Psoas muscle (tissue), 8 donors: ENCODE measurements at places on chromosomes 6 and 20. TPM values are rescaled to one million over a fixed set of nuclear protein-coding genes. Genes with fewer than 3 reads are reported as not detected.

DNA sequence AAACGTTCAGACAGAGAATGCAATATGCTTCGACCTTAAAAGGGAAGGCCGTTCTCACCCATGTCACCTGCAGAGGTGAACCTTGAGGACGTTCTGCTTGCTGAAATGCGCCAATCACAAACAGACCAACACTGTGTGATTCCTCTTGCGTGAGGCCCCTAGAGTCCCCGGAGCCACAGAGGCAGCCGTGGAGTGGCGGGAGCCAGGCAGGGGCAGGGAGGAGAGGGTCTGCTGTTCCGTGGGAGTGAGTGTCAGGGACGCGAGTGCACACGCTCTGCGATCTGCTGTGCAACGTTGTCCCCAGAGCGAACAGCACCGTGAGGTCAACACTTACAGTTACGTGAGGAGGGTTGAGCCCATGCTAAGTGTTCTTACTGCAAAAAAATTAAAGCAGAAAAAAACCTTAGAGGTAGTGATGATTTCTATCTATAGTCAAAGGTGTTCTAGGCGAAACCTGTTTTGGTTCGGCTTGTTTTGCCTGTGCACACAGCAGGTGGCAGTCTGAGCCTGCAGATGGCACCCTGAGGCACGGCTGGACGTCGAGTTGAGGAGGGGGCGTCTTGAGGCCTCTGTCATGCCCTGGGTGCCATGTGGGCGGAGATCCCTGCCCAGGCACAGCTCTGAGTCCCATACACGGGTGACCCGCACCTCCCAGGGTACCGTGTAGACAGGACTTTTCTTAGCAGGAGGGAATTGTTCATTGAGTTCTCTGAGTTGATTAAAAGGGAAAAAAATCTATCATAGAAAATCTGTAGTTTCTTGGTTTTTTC is 71.7 kb upstream of the FRMD1 start:
- no peak for DNase-seq

- DNase-seq, result no peak
Observed at GRCh38 chr6:53309059-53309900, 39.5 kb downstream of the ELOVL5 start.

Gene FOXC1
- 1.8 TPM for total RNA-seq

GRCh38 chr6:42471142-42471541 is 19.4 kb upstream of the TRERF1 start:
- no peak for DNase-seq

Gene OTOR
- not detected for total RNA-seq

DNA sequence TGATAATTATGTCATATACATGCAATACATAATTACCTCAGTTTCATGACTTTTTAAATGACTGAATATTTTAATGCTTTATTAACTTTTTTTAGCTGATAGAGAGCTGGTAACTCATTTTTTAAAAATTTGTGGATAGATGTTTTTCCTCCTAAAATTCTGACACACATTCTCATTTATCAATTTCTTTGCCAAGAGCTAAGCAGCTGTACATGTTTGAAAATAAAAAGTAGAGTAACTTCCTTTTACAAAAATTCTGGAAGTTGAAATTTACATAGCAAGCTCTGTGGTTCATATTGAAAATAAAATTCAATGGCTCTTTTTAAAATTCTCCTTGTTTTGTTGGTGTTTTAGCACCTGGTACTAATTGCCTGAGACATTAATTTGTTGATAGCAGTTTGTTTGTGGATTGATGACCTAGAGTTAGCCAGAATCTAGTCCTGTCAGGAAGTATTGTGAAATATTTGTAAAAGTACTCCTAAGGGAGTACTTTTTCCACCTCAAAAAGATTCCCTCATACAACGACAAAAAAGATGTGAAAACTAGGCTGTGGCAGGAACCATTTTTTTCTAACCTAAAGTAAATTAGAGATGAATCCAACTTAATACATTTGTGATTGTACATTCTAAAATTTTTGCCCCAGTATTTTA is 621.8 kb downstream of the BCKDHB start:
- no peak for DNase-seq

DNA sequence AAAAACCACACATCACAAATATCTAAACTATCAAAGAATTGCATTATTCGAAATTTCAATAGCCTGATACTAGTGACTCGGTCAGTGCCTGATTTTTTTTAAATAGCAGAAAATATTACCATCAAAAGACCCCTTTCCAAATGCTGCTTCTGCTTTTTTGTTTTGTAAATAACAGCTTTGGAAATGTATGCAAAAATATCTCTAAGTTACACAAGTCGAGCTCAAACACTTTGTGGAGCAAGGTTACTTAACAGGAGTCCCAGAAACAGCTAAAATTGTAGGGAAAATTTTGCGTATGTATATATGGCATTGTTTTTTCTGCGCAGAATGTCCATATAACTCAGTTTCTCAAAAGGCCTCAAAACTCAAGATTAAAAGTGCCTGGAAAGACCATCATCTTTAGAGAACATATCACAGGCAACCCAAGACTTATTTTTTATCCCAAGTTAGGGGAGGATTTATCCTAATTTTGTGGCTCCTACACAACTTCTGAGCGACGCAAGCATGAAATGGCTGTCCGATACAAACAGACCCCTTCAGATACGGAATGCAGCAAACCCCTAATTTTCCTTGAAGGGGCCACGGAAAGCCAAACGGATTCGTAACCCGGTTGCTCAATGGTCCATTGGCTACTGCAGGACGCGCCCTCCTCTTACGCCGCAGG is 1.3 kb downstream of the CEP85L start:
- no peak for DNase-seq

Gene FAM209B
- 1.3 TPM for total RNA-seq

- no peak for DNase-seq
Observed at GRCh38 chr6:44138717-44139350, 11.5 kb downstream of the TMEM63B start.

- no peak for DNase-seq
Observed at GRCh38 chr6:129638055-129638684, 71.8 kb downstream of the ARHGAP18 start.

DNA sequence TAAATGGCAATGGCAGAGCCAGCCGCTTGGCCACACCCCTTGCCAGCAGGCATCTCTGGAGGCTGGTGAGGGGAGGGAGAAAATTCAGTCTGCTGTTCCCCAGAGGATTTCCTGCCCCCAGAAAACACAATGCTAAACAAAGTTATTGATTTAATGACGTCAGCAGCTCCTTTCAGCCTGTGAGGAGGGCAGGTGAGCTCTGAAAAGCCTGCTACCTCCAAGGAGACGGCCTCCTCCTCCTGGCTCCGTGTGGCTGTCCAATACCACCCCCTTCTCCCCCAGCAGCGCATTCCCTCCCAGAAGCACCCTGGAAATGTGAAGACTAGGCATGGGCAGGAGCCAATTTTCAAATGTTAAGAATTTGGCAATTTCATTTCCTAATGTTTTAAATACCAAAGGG is 393.1 kb downstream of the ZFAND3 start:
- no peak for DNase-seq

- DNase-seq, result no peak
Observed at GRCh38 chr20:10369723-10370090, 64.3 kb downstream of the MKKS start.

Gene RAB44
- not detected for total RNA-seq
